ENCODE measurements at places on chromosomes 16 and 17.

DNA sequence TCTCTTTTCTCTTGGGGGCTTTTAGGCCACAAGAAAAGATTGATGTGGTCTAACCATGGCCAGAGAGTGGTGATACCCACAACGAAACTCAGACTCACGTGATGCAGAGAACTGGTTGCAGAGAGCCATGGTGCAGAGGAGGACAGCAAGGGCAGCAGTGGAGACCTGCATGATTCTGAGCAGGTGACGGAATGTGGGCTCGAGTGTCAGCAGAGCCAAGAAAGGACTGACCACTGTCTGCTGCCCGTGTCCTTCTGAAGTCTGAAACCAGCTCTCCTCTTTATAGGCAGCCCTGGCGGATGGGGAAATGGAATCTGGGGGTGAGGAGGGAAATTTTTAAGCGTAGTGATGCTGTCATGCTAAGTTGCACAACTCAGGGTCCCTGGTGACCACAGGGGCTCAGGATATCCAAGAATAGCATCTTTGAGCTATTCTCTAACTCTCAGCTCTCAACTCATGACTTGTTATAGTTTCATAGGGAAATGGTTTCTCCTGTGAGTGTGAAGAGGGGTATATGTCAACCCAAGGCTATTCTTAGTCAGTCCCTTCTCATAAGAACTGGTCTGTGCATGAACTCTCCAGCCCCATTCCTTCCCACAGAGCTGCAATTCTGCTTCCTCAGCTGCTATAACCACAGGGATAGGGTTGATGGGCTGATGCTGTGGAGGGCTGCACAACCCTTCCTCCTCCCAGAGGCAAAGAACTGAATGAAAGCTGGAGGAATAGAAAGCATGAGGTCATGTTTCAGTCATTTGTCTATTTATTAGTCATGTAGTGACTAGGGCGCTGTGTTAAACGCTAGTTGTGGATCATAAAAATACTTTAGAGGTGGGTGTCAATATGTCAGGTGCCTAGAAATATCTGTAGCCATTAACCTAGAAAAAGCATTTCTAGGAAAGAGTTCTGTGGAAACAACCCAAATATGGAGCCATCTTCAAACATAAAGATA lies at the start of gene CCL3:
Gene CCL3 (minus strand): TSS at position 256 of the 949 bp plus-strand sequence. CDS start 85 bp downstream, at position 171.
- no peak for DNase-seq

GRCh38 chr16:86244158-86244557 lies 266.2 kb upstream of the FOXF1 start:
- no peak for DNase-seq

DNA sequence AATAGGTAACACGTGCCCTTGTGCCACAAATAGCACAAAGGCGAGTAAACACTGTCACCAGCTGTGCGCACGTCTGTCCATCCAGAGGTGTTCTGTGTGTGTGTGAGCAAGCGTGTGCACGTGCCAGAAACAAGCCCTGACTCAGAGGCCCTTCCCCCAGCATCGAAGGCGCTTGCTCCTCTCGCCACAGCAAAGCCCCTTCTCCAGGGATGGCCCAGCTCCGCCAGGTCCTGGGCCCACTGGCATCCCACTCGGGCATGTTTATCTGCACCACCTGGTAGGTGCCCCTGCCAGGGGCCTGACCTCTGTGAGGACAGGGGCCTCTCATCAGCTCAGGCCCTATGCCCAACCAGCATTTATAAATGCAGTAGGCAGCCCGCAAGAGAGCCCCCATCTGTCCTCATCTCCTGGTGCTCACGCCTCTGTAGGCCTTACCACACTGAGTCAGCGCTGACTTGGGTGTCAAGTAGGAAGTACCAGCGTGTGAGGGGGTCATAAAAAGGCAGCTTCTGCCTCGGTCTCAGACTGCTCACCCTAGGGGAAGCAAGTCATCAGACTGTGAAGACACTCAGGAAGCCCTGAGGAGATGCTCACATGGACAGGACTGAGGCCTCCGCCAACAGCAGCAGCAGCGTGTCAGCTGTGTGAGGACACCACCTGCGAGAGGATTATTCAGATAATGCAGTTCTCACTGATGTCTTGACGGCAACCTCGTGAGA lies 10.8 kb downstream of the TMEM235 start:
- no peak for DNase-seq

DNA sequence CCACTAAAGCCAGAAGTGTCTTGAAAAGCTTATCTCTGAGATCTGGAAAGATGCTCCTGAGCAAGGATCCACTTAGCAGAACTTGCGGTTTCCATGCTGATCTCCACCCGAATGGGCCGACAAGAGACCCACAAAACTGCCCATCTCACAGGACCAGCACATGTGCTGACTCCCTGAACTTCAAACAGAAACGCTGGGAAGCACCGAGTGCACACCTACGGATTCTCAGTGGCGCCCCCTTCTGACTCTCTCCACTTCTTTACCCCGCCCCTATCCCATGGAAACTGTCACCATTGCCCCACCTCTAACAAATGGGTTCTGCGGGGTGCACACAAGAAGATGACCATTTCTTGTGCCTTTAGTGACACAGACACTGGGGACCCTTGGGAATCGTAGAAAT lies 21.4 kb downstream of the CDRT4 start:
- no peak for DNase-seq

- no peak for DNase-seq
Measured at GRCh38 chr16:25996052-25996451, 304.3 kb downstream of the HS3ST4 start.

GRCh38 chr17:3808701-3809100 lies 7.7 kb upstream of the ITGAE start:
- no peak for DNase-seq

DNA sequence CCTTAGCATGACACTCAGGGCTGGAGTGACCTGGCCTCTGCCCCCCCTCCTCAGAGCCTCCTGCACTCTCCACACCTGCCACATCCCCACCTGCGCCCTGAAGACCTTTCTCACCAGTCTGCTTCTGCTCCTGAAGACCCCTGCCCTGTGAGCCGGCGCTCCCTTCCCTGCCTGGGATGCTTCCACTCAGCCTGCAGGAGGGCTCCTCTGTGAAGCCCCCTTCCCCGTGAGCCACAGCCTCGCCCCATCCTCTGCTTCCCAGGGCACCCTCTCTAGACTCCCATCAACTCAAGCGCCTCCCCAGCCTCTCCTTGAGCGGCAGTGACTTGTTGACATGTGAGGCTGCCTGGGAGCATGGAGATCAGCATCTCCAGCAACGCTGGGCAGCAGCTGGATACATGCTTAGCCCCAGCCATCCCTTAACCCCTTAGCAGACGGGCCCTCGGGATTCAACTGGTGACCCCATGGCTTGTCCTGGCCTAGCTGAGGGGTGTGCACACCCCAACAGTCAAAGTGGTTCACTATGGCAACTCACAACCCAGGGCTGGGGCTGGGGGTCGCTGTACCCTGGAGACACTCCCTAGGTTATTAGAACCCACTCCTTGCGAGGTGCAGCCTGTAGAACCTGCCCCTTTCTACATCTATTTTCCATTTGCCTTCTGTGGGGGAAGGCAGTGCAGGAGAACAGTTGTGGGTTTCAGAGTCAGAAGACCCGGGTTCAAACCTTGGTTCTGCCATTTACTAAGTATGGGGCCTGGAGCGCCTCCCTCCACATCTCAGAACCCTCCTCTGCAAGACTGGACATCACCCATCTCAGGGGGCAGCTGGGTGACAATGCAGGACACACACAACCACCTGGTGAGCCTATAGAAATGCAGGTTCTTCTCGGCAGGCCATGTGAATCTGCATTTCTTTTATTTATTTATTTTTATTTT lies 21.5 kb downstream of the TMEM235 start:
- no peak for DNase-seq

DNA sequence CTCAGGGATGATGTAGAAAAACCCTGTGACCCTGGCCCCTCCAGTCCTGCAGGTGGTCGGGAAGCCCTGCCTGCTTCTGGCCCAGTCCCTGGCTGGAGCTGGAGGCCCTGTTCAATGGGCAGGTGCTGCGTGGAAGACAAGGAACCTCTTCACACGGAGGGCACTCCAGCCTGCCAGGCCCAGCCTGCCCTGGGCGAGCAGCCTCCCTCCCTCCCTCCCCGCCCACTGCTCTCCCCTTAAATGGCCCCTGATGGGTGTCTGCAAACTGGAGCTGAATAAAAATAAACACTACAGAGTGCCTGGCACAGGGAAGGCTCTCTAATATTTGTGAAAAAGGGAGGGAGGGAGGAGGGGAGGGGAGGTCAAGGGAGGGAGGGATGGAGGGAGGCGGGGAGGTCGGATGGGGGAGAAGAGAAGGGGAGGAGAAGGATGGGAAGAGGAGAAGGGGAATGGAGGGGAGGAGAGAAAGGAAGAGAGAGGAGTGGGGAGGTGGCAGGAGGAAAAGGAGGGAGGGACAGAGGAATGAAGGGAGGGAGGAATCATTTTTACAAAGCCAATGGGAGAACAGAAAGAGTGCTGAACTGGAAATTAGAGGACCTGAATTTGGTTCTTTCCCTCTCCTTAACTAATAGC lies 222.8 kb upstream of the TNRC6C start:
- no peak for DNase-seq

DNA sequence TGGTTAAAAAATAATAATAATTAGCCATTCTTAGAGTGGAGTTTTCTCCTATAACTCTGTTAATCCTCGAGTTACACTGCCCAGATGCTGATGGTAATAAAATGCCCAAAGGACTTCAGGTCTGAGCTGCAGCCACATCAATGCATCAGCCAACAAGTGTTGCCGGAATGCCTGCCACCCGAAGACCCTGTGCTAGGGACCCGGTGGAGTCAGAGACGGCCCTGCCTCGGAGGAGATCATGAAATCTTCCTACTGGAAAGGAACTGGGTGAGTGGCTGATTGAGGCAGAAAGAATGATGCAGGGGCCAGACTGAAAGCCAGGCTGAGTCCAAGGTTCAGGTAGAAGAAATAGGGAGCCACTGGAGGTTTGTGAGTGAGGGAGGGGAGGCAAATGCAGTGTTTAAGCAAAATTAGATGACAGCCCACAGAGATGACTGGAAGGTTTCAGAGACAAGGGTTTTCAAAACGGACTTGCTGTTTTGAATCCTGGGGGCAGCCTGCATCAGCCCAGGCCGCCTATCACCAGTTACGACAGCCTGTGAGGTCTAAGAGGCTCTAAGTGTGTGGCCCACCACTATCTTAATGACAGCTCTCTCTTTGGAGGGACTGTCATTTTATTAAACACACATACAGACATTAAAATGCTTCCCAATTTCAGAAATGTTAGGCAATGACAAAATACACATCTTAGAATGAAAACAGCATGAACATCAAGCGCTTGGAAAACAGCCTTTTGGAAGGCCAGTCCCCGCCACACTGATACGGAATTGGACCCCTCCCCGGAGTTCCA lies 100.0 kb downstream of the ZNF423 start:
- DNase-seq, result no peak

All from activated T-helper 1 cell treated with anti-CD3 and anti-CD28 coated beads, Interleukin-12 subunit alpha, Interleukin-12 subunit beta, Interleukin-2, Interleukin-4 antibody, amounts not matched to agents 30 ng/mL and 10 ng/mL and 1 ng/mL, durations not matched to agents 14 hours and 24 hours and 36 hours (primary cell).